Upper lobe of right lung (tissue), 1 donor: ENCODE measurements at places on chromosomes 5 and 9.

- DNase-seq = no peak
Observed at GRCh38 chr5:142222225-142222865, 102.5 kb downstream of the SPRY4 start.

DNA sequence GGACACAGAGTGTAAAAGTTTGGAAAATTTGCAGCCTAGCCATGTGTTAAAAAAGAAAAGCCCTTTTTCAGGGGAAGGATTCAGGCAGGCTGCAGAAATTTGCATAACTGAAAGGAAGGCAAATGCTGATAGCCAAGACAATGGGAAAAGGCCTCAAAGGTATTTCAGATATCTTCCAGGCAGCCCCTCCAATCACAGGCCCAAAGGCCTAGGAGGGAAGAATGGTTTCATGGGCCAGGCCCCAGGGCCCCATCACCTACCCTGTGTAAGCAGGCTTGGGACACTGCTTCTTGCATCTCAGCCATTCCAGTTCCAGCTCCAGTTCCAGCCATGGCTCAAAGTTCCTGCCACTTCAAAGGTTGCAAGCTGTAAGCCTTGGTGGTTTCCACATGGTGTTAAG, 4.8 kb downstream of the S100Z start:
- no peak for DNase-seq

- no peak for DNase-seq
Observed at GRCh38 chr9:38363589-38363925, 28.9 kb upstream of the ALDH1B1 start.

- no peak for DNase-seq
Observed at GRCh38 chr5:137309290-137309689, 189.8 kb downstream of the SPOCK1 start.

DNA sequence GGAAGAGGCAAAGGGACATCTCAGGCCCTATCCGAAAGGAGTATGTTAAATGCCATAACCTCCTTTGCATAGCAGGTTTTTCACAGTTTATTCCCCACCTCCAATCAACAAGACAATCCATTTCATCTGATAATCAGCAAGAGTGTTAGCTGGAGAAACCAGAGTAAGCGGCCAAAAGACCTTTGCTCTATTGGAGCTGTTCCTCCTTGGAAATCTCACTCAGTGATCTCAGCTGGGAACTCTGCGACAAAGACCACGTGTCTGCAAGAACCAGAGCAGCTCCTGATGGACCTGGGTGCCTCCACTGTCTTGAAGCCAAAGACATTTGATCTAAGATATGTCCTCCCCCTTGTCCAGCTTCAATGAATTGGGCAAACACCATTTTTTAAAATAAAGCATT, 241.0 kb downstream of the SEC61B start:
- DNase-seq = no peak

GRCh38 chr5:171692107-171692506, 93.5 kb upstream of the SMIM23 start:
- no peak for DNase-seq

- DNase-seq = no peak
Observed at GRCh38 chr5:159426694-159427093, 96.4 kb upstream of the IL12B start.

DNA sequence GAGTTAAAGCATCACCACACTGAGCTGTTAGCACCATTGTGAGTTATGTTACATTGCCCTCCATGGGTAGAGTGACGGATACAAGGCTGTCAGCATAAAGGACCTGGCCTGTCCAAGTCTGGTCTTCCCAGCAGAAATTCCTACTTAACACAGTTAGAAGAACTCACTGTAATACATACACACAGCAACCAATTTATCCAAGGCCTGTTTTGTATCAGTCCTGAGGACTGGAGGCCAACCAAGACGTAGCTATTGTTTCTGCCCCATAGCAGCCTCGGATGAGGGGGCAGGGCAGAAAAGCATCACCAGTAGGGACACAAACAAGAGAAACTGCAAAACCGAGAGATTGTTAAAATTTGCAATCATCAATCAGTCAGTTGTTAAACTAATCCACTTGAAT, 66.0 kb upstream of the CKMT2 start:
- no peak for DNase-seq

DNA sequence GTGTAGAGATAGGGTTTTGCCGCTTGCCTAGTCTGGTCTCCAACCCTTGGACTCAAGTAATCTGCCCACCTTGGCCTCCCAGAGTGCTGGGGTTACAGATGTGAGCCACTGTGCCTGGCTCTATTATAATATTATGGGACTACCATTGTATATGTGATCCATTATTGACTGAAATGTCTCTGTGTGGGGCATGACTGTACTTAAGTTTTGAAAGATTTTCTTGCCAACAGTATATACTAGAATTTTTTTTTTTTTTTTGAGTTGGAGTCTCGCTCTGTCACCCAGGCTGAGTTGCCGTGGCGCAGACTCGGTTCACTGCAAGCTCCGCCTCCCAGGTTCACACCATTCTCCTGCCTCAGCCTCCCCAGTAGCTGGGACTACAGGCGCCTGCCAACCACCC, 17.8 kb downstream of the SPIN1 start:
- DNase-seq = no peak

- no peak for DNase-seq
Observed at GRCh38 chr5:140205952-140206351, 31.0 kb downstream of the CYSTM1 start.

- DNase-seq = no peak
Observed at GRCh38 chr9:4258320-4259090, 41.4 kb downstream of the GLIS3 start.

GRCh38 chr9:3848445-3849114, 322.8 kb upstream of the RFX3 start:
- DNase-seq = no peak

DNA sequence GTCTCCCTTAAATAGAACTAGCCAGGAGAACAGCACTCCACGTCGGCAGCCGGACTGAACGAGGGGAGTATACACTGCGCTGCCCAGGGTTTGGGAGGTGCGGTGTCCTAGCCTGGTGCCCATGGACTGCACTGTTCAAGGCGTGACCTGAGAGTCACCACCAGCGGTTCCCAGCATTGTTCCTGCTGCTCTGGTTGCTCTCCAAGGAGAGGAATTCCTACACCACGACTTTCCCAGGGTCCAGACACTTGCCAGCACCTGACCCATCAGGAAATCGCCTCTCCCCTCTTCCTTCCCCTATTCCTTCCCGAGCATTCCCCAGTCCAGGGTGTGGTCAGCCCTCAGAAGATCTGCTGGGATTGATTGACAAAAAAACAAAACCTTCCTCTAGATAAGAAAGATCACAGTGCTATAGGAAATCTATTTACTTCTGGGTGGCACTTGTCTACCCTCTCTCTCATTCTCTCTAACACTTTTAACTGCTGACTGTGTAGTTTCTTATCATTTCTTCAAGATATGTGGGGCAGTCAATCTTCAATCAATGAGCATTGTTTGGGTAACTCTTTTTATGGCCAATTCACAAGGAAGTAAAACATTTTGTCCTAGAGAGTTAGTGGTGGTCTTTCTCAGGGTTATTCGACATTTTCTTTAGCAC, 297.8 kb upstream of the ACTBL2 start:
- no peak for DNase-seq

DNA sequence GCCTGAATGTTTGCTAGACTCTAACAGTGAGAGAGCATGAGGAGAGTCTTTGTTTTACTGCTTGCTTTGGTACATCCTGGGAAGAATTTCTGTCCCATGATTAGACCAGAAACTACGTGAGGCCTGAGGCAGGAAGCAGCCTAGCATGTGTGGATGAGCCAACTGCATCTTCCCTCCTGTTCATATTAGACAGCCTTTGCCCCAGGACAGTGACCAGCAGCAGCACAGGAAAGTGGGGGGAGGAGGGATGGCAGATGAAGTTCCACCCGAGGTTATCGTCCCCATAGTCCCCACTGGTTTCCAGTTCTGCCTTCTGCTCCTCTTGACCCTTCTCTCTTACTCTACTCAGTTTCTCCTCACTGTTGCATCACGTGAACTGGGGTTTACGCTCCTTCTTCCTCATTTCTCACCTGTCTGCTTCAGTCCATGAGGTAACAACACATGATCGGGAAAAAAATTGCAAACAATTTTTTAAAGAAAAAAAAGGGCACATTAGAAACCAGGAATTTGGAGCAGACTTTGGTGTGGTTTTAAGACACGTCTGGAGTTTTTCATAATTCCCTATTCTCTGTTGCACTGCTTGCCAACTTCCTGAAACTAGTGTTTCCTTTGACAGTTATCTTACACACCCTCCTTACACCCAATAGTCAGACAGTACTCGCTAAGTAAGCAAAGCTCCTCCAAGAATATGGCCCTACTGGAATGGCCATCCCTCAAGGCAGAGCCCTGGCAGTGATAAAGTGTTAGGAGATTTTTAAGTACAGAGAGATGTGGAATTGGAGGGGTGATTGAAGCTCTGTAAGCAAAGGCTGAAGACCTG, 84.1 kb downstream of the SNX18 start:
- DNase-seq = no peak

DNA sequence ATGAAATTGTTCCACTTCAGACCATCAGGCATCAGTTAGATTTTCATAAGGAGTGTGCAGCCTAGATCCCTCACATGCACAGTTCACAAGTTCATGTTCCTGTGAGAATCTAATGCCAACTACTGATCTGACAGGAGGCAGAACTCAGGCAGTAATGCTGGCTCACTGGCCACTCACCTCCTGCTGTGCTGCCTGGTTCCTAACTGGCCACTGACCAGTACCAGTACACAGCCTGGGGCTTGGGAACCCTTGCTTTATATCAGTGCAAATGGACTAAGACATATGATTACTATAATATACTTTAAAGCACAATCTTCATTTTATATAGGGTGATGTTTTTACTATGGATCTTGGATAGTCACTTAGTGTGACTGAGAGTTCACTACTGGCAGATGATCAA, 259.2 kb downstream of the SLCO4C1 start:
- DNase-seq = no peak

GRCh38 chr5:72503888-72504491, 3.2 kb downstream of the ZNF366 start:
- DNase-seq = no peak

GRCh38 chr5:72246954-72247442, 73.0 kb downstream of the MRPS27 start:
- no peak for DNase-seq

DNA sequence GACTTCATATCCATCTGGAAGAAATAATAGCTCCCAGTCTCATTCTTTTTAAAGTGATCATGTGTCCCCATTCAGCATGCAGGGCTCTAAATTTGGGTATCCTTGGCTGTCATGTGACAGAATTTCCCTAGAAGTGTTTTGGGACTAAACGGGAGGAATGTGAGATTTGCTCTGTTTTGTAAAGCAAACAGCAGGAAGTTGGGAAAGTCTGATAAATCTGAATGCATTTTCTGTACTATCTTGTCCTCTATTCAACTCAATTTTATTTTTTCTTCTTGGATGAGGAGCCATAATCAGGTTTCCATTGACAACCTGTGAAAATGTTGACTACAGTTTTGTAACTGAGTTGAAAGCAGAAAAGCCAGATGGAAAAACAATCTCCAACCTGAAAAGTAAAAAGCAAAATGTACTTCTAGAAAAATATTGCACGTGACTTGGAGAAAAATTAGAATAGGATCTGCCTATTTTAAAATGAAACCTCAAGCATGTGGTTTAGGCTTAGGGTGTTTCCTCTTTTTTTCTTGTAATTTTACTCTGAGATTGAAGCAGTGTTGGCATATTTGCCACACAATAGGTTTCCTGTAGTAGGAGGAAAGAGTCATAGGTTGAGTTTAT, 76.2 kb upstream of the IL6ST start:
- DNase-seq = no peak

DNA sequence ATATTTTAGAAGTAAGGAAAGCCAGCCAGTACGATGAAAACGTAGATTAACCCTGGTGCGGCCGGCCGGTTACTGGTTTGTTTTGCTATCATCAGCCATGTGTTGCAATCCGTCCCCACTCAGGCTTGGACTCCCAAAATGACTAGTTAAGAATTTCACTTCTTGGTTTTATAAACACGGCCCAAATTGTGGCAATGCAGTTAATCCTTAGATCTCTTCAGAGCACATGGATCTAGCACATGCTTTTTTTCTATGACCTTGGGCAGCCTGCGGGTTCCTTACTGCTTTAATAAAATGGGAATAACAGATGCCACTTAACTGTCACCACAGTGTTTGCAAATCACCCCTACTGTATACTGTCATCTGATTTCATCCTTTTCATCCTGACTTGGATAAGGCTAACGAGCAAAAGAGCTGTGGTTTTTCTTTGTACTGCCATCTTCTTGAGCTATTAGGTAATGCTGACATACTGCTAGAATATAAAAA, 1.5 kb downstream of the NDFIP1 start:
- no peak for DNase-seq

- DNase-seq = no peak
Observed at GRCh38 chr9:136994888-136995230, 1.5 kb downstream of the CLIC3 start.

- DNase-seq = no peak
Observed at GRCh38 chr5:158154226-158155005, 295.5 kb upstream of the CLINT1 start.

- peak; percentile 70 for DNase-seq
Observed at GRCh38 chr5:56481428-56482357, 248.6 kb upstream of the ANKRD55 start.

- no peak for DNase-seq
Observed at GRCh38 chr5:68344447-68345111, 129.0 kb downstream of the PIK3R1 start.

DNA sequence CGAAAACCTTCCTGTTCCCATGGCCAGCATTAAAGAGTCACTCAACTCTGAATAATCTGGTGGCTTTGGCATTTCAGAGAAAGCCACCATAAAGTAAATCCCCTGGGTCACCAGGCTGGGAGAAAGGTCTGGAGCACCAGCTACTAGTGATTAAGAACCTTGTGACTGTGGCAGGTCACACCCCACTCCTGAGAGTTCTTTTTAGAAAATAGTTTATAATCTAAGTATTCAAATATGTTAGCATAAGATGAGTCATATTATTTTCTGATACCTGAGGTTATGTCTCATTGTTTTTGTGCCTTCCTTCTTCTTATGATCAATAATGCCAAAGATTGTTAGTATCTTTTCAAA, 351.7 kb downstream of the ARRDC3 start:
- DNase-seq = no peak

DNA sequence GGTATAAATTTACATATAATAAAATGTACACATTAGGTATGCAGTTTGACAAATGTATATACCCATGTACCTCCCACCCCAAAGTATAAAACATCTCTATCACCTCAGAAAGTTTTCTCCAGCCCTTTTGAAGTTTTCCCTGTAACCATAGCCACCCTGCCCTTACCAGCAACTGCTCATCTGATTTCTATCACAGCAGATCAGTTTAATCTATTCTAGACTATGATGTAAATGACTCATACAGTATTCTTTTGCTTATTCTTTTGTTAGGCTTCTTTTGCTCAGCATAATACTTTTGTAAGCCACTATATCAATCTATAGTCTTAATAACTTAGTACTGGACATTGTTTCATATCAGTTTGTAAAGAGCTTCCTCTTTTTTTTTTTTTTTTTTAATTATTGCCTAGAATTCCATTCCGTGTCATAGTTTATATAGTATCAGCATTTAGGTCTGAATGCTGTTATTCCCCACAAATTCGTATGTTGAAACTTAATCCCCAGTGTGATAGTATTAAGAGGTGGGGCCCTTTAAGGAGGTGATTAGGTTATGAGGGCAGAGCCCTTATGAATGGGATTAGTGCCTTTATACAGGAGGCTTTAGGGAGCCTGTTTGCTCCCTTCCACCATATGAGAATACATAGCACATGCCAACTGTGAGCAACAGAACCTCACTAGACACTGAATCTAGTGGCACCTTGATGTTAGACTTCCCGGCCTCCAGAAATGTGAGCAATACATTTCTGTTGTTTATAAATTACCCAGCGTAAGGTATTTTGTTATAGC, 20.3 kb downstream of the MELK start:
- no peak for DNase-seq
